Coronary artery (tissue), 2 donors: ENCODE measurements at places on chromosomes 13 and 19.

GRCh38 chr19:45333609-45334303, 6.8 kb upstream of the KLC3 start:
- DNase-seq: no peak

DNA sequence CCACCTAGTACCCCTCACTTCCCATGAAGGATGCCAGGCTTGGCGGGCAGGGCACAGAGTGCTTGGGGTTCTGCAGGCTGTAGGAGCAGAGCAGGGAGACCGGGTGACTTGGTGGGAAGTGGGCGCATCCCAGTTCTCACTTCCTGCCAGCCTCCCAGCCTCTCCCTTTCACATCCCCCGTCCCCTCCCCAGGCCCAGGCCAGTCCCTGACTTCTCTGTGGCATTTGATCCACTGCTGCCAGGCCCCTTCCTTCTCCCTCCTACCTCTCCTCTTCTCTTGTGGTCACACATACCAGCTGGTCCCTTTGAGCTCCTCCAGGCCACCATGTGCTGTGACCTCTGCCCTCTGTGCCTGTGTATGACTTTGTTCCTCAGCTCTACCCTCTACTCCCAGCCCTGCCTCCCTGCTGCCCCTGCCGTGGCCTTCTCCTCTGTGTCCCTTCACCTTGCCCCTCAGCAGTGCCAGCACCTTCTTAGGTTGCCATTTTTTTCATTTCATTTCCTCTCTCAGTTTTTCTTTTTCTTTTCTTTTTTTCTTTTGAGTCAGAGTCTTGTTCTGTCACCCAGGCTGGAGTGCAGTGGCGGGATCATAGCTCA, 19.5 kb downstream of the MYO1F start:
- no peak for DNase-seq

- no peak for DNase-seq
These were observed 161.5 kb downstream of the COG6 start for GRCh38 chr13:39816936-39817335.

- DNase-seq: peak; percentile 21
These were observed 158.0 kb downstream of the KCTD15 start for GRCh38 chr19:33954686-33955085.

GRCh38 chr19:17479325-17479791, 9.0 kb downstream of the SLC27A1 start:
- DNase-seq: no peak

- peak; percentile 58 for DNase-seq
These were observed 75.5 kb downstream of the COL4A1 start for GRCh38 chr13:110231348-110232047.

GRCh38 chr13:80348314-80348713, 7.4 kb upstream of the SPRY2 start:
- no peak for DNase-seq

- no peak for DNase-seq
These were observed 5.8 kb upstream of the TSHZ3 start for GRCh38 chr19:31354799-31355664.

DNA sequence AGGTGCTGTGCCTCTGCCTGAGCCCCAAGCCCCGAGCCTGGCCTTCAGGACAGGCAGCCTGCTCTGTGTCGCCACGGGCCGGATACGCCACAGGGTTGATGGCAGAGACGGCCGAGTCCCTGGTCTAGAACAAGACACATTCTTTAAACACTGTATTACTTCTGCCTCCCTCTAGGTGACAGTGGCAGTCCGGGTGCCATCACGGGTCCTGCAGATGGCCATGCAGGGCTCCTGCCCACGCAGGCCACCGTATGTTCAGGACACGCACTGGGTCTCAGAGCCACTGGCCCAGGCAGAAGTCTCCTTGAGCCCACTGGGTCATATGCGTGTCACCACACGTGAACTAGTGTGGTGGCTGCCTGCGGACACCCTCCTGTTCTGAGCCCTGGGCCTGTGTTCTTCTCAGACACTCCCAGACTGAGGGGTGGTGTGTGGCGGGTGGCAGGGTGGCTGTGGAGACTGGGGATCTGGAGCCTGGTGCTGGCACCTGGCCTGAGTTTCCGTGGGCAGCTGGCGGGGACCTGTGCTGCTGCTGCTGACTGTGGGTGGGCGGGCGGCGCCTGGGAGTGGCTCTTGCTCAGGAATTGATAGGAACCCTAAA, 4.4 kb downstream of the PLEKHJ1 start:
- DNase-seq: no peak

DNA sequence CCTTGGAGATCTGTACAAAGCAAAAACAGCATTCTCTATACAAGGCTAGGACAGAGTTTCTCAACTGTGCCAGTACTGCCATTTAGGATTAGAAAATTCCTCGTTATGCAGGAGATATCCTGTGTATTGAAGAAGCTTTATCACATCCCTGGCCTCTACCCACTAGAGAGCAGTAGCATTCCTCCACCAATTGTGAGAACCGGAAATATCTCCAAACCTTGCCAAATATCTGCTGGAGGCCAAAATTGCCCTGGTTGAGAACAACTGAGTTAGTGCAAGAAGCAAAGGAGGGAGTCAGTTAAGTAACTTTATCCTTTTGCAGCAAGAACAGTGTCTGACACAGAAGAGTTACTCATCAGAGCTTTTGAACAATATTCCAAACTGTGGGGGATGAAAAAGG, 16.2 kb upstream of the FREM2 start:
- no peak for DNase-seq

GRCh38 chr13:46182491-46182877, 507 bp upstream of the LCP1 start:
- DNase-seq: no peak

GRCh38 chr13:46015366-46015765, 37.2 kb downstream of the ZC3H13 start:
- no peak for DNase-seq

DNA sequence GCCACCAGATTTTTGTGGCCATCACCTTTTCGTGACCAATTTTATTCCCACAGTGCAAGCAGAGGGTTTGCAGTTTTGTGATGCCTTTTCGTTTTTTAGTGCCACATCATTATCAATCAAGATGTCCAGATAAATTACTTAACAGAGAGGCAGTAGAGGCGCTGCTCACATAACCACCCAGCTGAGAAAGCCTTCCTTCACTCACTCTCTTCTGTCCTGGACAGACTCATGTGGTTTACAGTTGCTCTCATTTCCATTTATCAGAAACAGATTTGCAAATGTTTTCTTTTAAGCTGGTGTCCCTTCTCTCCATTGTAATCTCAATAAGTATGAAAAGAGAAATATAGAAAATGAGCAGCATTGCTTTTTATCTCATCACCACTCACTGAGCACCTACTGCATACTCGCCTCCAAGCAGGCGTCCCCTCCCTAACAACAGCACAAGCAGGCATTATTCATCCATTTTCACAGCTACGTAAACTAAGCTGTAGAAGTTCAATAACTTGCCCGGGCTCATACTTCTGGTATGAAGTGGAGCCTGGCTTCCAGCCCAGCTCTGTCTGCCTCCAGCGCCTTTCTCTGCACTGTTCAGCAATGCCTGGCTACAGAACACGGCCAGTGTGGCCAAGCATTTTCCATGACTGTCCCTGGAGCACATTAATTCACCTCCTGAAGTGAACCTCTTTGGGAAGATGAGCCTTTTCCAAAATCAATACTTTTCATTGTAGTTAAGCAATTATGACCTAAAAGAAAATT, 34.6 kb upstream of the KATNAL1 start:
- peak; percentile 85 for DNase-seq

DNA sequence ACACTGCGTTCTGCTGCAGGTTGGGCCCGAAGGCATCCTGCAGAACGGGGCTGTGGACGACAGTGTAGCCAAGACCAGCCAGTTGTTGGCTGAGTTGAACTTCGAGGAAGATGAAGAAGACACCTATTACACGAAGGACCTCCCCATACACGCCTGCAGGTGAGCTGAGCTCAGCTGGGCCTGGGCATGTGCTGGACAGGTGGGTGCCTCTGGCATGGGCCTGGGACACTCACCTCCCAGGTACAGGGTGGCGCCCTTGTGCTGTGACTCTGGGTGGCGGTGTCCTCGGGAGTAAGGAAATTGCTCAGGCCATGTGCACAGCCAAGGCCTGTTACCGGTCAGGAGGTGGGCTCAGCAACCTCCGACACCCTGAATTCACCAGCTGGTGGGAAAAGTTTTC, 14.2 kb downstream of the UPF1 start:
- DNase-seq: no peak

- no peak for DNase-seq
These were observed 898.9 kb upstream of the MIR17HG start for GRCh38 chr13:90448466-90449037.

DNA sequence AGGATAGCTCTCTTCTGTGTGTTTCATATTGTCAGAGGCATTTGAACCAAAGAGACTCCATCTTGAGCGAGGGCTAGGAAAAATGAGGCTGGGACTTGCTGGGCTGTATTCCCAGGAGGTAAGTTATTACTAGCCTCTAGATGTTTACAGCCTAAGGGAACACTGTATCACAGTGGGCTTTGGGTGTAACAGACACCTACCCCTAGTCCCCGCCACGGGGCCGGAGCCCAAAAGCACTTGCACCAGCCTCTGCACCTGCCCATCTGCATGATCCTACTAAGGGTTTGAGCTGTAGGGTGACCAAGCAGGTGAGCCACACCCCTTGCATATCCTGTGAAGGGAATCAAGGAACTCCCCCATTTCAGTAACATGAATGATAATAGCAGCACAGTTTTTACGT, 1972.2 kb downstream of the OLFM4 start:
- DNase-seq: no peak

GRCh38 chr13:47705185-47705584, 295.9 kb downstream of the SUCLA2 start:
- no peak for DNase-seq

DNA sequence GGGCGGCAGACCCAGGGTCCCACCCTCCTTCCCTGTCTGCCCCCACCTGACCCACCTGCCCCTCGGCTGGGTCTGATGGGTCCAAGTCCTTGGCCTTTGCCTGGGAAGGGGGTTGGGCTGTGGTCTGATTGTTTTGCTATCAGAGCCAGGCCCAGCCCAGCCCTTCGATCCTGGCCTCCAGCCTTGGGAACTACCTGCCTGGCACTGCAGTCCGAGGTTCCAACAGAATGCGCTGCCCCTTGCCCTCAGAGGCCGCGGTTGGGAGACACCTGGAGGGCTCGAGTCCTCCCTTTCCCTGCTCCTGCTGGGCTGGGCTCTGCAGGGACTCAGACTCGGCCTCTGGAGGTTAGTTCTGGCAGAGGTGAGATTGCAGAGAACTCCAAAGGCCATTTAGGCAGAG, 1.6 kb downstream of the CCL25 start:
- DNase-seq: no peak

- DNase-seq: no peak
These were observed 504.4 kb downstream of the FGF9 start for GRCh38 chr13:22175241-22175640.

- no peak for DNase-seq
These were observed 489 bp downstream of the NTF4 start for GRCh38 chr19:49064029-49064629.

- no peak for DNase-seq
These were observed 62.8 kb downstream of the ARHGEF7 start for GRCh38 chr13:111177921-111178320.

DNA sequence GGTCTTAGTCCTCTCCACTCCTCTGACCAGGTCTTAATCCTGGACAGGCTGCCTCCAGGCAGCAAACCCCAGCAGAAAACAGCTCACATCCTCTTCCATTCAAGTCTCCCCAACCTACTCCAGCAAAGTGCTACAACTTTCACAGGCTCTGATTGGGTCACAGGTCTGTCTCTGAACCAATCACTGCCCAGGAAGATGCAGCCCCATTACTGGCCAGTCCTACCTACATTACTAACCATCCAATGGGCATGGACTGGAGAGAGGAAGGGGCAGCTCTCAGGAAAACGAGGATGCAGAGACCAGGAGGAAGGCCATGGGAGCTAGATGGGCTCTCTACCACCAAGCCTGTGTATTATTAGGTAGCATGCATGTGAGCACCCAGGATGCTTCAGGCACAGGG, 12.2 kb downstream of the MED26 start:
- no peak for DNase-seq

DNA sequence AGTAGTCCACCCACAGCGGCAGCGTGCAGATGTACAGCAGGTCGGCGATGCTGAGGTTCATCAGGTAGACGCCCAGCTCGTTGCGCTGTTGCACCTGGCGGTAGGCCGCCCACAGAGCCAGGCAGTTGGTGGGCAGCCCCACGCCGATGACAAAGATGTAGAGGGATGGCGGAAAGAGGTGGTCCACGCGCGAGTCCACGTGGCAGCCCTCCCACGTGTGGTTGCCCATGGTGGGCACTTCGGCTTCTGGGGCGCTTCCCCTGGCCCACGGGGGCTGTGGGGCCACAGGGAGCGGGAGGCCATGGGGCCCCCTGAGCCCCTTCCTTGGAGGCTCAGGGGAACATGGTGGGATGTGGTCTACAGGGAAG, 7.0 kb upstream of the OPA3 start:
- DNase-seq: no peak

DNA sequence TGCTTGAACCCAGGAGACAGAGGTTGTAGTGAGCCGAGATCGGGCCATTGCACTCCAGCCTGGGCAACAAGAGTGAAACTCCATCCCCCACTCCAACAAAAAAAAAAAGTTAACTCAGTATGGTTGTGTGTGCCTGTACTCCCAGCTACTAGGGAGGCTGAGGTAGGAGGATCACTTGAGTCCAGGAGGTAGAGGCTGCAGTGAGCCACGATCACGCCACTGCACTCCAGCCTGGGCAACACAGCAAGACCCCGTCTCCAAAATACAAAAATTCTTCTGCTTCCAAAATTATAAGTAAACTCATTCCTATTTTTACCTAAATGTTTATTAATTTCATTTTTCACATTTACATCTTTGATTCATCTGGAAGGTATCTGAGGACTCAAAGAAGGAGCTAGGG, 14.4 kb downstream of the PNMA8A start:
- no peak for DNase-seq

- DNase-seq: no peak
These were observed 22.3 kb upstream of the SLC15A1 start for GRCh38 chr13:98774776-98775175.

GRCh38 chr13:109123971-109124370, 494.6 kb downstream of the MYO16 start:
- no peak for DNase-seq

DNA sequence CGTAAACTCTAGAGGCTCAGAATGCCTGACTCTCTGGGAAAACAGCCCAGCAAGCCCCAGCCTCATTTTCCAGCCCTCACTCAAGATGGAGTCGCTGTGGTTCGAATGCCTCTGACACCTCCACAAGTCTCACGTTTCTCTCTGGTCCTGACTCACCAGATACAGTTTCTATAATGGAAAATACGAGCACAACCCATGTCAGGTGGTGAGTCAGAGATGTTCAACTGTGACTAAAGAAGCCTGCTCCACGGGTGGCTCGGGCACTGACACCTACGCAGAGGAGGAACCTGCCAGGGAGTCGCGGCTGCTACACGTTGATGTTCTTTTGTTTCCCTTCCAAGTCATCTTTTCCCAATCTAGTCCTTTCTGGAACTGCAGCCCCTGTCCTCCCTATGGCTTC, 87.1 kb upstream of the STK24 start:
- no peak for DNase-seq
